ENCODE measurements at places on chromosomes 5 and 9.

GRCh38 chr9:135864447-135865049 is 42.8 kb downstream of the CAMSAP1 start:
- peak; percentile 32 for DNase-seq

DNA sequence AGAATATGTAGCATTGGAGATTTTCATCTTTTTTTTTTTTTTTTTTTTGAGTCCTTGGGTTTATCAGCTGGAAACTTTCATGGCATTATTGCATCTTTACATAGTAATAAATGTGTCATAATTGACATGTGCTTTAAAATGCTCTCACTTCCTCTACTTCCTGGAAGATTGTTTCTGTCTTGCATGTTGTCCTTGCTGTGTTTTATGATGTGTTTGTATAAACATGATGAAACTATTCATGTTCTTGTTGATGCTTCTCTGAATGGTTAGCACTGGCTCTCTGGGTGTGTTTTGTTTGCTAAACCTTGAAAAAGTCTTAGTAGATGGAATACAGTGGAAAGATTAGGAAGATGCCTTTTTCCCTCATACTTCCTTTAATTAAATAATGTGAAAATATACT is 87.9 kb downstream of the IQGAP2 start:
- DNase-seq = no peak

- no peak for DNase-seq
Measured at GRCh38 chr5:102600964-102601363, 102.2 kb upstream of the SLCO6A1 start.

- no peak for DNase-seq
Measured at GRCh38 chr9:89109666-89110065, 69.0 kb downstream of the SHC3 start.

DNA sequence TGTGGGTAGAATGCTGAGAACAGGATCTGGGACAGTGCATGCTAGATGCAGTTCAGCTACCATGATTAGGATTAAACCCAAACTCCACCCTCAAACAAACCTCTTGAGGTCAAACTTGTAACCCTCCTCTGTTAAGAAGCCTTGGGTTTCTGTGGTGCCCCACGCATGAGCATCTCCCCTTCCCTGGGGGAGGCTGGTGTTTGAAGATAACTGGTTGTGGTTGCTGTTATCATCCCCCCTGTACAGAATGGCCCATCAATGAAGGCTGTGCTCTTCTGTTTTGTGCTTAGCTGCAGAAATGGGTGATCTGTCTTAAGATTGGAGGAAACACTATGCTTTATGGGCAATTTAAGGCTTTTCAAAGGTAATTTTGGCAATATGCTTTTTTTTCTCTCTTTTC is 4.4 kb upstream of the DAB2IP start:
- no peak for DNase-seq

DNA sequence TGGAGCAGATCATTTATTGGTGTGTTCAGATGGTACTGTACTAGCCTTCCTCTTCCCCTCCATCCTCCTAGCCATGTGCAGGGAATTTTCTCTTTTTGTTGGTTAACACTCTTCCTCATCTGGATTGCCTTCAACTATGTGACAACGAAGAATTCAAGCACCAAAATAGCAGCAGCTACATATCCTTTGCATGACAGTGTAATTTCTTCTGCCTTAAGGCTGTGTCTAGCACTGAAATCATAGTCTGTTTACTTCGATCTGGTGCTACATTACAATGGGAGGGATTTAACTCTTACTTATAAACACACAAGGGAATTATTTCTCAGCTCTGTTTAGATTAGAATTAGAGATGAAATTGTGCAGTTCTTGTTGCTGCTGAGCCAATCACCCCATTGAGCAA is 260.4 kb downstream of the ARL15 start:
- no peak for DNase-seq

- DNase-seq = peak; percentile 49
Measured at GRCh38 chr5:58891086-58891970, 308.5 kb downstream of the RAB3C start.

DNA sequence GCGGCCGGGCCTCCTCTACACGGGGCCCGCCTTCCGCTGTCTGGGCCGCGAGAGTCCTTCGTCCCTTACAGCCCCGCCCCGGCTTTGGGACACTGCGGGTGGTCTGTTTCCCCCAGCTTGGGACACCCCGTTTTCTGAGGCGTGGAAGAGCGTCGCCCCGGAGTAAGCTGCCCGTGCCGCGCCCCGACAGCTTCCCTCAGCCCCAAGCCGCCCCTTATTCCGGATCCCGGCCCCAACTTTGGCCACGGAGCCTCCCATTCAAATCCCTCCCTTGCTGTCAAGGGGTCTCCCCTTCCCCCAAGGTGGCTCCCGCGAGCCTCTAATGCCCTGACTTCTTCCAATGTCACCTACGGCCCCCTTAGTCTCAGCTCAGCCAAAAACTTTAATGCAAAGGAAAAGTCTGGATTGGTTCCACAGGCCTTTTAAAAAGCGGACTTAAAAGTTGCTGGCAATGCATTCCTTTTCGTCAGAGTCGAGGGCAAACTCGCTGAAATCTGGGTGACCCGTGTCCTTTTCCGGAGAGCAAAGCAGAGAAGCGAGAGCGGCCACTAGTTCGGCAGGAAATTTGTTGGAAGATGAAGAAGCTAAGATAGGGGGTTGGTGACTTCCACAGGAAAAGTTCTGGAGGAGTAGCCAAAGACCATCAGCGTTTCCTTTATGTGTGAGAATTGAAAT is 19.8 kb downstream of the EXOSC2 start:
- no peak for DNase-seq

- no peak for DNase-seq
Measured at GRCh38 chr9:112162621-112163413, 12.3 kb downstream of the SUSD1 start.

- no peak for DNase-seq
Measured at GRCh38 chr5:37533851-37534250, 154.7 kb downstream of the WDR70 start.

DNA sequence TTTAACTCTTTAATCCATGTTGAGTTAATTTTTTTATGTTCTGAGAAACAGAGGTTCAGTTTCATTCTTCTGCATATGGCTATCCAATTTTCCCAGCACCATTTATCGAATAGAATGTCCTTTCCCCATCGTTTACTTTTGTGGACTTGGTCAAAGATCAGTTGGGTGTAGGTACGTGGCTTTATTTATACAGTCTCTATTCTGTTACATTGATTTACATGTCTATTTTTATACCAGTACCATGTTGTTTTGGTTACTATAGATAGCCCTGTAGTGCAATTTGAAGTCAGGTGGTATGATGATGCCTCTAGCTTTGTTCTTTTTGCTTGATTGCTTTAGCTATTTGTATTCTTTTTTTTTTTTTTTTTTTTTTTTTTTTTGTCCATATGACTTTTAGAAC is 462.0 kb downstream of the HTR1A start:
- no peak for DNase-seq

- DNase-seq = no peak
Measured at GRCh38 chr5:160702311-160702803, 149.7 kb downstream of the ATP10B start.

DNA sequence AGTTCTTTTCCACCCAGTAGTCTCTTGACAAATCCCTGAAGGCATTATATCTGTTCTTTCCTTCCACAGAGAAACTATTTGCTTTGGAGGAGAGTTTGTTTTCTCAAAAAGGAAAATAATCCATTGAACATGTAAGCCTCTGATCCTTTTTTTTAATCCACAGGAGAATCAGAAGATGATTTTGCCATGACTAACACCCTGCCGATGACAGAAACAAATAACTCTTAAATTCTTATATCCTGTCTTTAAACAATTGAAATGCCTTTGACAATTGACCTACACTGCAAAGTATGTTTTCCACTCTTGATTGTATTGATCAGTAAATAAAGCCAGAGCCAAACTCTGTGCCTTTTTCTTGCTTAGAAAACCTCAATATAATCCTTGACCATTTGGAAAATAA is 666.4 kb upstream of the CTNND2 start:
- DNase-seq = no peak

GRCh38 chr5:116900793-116901192 is 326.2 kb upstream of the SEMA6A start:
- no peak for DNase-seq

DNA sequence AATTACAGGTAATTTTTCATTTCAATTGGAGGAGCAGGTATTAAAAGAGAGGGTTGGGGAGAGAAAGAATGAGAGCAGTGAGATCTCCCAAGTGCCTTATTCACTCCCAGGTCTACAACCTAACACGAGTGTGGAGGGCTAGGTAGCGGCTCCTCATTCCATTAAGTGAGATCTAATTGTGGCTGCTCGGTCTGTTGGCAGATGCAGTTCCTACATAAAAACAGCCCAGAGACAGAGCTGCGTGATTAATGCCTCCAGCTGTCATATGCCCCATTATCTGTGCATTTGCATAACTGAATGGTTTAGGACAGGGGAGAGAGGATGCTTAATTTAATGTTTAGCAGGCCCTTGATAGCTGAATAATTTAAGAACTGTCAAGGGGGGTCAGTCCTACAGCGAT is 100.5 kb downstream of the PSAT1 start:
- DNase-seq = no peak

- no peak for DNase-seq
Measured at GRCh38 chr9:135410831-135411473, 68.6 kb upstream of the PPP1R26 start.

DNA sequence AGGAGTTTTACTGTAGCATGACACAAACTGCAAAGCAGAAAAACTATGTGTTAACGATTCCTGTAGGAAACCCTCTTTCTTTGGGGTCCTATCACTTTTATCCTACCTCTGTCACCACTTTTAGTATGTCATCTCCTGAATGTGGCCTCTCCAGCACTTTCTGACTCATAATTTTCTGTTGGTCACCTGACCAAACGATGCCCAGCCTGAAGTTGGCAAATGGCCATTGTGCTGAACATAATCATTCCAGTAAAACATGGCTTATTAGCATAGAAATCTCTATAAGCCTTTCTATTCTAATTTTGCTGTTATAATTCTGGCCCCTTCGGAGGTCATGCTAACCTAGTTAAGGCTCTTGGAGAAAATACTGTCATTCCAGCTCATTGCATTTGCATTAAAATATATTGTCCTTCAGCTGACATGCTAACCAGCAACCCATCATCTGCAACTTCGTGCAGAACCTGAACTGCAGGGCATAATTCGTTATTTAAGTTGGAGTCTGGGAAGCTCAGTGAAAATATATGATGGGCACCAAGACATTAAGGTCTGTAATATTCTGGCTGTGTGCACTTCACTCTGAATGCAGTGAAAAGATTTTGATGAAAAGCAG is 140.3 kb downstream of the NMUR2 start:
- DNase-seq = no peak

DNA sequence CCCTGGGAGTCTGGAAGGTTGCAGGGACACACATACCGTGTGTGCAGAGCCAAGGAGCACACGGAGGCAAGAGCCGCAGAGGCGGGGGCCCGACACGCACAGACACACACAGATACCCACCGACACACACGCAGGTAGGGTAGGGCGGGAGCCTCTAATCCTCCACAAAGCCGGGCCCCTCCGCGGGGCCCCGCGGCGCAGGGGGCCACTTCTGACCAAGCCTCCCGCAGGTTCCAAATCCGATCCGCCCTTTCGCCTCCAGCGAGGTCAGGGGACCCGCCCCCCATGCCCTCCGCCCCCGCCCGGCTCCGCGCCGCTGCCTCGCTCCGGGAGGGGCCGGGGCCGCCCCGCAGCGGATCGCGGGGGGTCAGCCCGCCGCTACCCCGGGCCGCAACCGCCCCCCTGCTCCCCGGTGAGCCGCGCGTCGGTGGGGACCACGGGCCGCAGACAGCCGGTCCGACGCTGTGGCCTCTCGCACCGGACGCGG is 1.4 kb upstream of the LMX1B start:
- DNase-seq = no peak

DNA sequence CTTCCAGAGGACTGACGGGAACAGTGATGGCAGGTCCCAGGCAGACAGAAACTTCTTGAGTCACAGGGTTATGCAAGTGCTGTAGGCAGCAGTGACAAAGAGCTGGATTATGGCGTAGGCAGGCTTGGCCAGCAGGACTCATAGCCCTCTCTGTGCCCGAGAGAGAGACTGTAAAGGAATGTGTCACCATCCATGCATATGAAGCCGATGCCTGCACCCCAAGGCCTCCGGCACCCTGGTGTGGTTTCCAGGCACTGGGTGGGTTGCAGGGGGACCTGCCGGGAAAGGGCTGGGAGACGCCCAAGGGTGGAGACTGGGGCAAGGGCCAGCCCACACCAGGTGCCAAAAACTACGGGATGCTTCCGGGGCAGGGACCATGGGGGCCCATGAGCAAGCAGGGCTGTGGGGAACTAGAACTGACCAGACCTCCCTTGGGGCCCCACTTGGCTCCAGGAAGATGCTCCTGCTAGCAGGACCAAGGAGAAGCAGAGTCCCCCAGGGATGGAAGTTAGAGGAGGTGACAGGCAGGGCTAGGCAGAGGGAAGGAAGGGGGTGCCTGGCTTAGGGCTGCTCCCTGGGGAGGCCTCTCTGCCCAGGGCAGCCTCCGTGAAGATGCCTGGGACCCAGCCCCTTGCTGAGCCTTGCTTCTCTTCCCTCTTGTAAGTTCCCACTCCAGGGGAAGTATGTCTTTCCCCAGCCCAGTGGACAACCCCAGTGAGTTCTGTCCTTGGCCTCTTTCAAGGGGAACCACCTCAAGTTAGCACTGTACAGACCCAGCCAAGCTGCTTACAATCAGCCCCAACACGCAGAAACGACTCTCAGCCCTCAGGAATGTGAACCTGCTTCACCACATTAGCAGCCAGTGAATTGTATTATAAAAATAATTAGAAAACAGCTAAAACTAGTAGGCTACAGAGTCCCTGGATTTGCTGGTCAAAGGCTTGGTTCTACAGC is 10.5 kb upstream of the IPPK start:
- DNase-seq = no peak

DNA sequence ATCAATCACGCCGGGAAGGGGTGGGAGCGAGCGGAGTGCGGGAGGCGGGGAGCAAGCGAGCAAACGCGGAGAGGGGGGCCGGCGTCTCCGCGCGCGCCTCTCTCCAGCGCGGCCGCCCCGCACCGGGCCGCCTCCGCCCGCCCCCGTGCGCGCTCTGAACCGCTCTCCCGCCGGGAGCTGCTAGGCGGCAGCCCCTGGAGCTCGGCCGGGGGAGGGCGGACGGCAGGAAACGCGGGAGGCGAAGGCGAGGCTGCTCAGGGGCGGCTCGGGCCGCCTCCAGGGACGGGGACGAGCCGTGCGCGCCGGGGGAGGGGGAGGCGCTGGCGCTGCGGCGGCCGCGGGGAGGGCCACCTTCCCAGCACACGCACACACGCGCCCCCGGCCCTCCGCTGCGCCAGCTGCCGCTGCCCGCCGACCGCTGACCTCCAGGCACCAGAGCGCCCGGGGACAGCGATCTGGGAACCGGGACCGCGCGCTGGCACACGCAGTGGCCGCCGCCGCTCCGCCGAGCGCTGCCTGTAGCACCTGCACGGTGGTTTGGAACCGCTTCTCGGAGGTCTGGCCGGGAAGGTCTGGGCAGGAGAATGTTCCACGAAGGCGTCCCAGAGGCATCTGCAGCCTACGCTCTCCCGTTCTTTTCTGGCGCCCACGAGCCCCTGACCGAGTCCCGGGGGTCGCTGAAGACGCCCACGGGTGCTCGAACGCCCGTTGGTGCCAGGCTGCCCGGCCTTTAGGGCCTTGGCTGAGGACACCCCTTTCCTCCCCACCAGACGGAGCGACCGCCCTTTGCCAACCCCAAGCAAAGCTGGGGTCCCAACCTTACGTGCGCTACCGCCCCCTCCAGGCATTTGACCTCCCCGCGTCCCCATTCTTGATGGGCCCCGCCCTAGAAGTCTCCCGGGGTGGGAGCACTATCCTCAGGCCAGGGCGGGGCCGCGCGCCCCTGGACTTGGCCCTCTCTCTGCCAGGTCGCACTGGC is at the start of gene GABBR2:
Gene GABBR2, minus strand, starts transcription at position 3 of the 979 bp plus-strand sequence. CDS start 198 bp downstream, outside the sequence.
- no peak for DNase-seq

GRCh38 chr9:75168270-75169178 is 80.2 kb downstream of the OSTF1 start:
- no peak for DNase-seq

GRCh38 chr5:76791461-76791860 is 27.4 kb upstream of the F2RL1 start:
- no peak for DNase-seq
